Kidney (tissue), 22 donors: ENCODE measurements at places on chromosomes 6 and 20. TPM values are rescaled to one million over a fixed set of nuclear protein-coding genes. Genes with fewer than 3 reads are reported as not detected.

Gene RIPPLY2
- polyA plus RNA-seq: not detected

Gene RAET1G
- 1.3 TPM for polyA plus RNA-seq

Gene KIF6
- polyA plus RNA-seq: 1.7 TPM

Gene SLC12A5
- polyA plus RNA-seq: 2.5 TPM

Gene LGSN
- polyA plus RNA-seq: 0.26 TPM

Gene MLN
- polyA plus RNA-seq: not detected

Gene ECT2L
- polyA plus RNA-seq: not detected

Gene ADAM33
- 4.1 TPM for polyA plus RNA-seq

Gene CFAP206
- polyA plus RNA-seq: 2.6 TPM

Gene FABP7
- not detected for polyA plus RNA-seq

Gene SLC35D3
- not detected for polyA plus RNA-seq
